ENCODE measurements at places on chromosomes 2 and 18. TPM values are rescaled to one million over a fixed set of nuclear protein-coding genes. Genes with fewer than 3 reads are reported as not detected.
A peak's percentile ranks its signal among the peaks of the same experiment; 100 is the strongest.

Gene VAMP8
- total RNA-seq = 83.2 TPM

- DNase-seq = no peak
These were observed 515.9 kb downstream of the SLC4A3 start for GRCh38 chr2:220143336-220143735.

Gene L3MBTL4
- total RNA-seq = 4.1 TPM

DNA sequence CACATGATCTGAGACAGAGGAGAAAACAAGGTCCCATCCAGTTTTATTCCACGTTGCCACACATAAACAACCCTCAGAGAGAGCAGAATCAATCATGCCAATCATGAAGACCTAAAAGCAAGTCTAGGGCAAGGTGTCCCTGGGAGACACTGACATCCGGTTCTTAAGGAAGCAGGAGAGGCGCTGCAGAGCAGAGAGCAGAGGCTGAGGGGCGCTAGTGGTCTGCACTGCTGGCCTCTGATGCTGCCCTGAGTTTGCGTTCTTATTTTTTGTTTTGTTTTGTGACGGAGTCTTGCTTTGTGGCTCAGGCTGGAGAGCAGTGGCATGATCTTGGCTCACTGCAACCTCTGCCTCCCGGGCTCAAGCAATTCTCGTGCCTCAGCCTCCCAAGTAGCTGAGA, 83.3 kb downstream of the SMIM21 start:
- no peak for DNase-seq

DNA sequence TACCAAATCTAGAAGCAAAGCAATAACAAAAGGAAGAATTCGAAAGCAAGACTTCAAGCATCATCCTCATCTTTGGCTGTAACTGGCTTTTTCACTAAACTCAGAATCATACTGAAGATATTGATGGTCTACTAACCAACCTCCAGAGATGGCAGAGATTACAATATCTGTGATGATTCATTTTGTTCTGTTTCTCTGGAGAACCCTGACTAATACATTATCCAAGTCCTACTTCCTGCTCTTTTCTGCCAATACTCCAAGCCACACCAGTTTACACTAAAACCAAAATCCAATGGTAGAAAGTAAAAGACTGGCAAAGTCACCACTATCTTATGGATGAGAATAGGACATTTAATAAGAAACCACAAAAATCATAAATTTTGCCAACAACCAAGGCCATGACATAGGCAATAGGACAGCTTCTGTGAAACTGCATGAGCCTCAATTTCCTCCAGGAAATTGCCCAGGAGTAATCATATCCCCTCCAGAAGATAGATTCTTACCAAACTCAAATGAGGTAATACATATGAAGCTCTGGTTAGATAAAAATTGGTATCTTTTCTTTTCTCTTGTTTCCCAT, 159.8 kb downstream of the METTL4 start:
- DNase-seq = no peak

DNA sequence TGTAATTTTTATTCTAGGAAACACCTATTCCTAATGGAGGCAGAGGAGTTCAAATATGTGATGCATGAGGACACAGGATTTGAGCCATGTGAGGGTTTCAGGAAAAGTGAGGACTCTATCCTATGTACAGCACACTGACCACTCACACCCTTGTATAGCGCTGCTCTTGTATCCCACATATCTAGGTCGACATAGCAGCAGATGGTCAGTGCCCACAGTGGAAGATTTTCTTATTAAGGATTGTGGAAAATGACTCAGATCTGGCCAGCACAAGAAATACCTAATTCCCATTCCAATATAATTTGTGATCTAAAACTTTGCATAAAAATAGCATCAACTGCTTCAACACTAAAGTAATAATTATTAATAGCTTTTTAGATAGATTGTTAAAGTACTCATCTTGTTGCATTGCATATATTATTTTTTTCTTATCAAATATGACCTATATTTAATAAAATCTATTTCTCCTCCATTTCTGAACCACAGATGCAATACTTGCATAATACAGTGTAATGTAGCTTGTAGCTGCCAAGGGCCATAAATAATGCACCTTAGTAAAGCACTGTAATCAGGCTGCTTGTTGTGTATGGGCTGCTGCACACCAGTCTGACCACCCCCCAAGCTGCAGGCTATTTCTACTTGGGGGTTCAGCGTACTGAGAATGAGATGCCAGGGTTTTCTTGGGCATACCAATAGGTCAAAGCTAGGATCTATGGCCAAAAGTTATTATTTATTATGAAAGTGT, 442.2 kb upstream of the CWC22 start:
- DNase-seq = no peak

DNA sequence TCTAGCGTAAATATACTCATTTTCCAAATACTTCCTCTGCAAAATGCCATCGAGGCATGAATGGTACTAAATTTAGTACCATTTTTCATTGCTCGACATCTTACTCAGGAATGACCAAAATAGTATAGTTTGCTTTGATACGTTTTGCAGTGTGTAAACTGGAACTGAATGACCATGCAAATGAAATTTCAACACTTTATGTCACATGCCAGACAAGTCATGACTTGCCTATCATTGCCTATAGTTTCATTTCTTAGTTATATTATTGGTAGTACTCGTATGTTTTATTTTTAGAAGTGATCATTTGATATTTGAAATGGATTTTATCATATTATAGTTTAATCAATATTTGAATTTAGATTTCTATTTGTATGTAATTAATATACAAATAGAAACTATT, 9.1 kb downstream of the MSTN start:
- no peak for DNase-seq

DNA sequence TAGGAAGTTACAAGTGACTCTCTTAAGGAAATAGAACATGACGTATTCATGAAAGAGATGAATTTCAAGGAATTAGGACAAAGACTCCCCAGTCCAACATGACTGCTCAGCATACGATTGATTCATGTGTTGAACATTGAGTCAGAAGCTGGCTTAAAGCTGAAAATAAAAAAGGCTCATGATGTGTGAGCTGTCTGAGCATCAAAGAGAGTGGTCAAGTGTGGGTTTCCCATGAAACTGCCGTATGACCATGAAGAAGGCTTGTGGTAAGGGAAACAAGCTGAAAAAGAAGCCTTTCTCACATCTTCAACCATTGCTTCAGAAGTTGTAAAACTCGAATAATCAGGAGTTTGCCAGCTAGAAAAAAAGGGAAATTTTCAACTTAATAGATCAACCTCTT, 201.9 kb upstream of the APCDD1 start:
- no peak for DNase-seq

Gene FAM237A
- not detected for total RNA-seq

Gene FOXI3
- not detected for total RNA-seq

GRCh38 chr2:8675543-8675942, 6.3 kb upstream of the ID2 start:
- DNase-seq = no peak

DNA sequence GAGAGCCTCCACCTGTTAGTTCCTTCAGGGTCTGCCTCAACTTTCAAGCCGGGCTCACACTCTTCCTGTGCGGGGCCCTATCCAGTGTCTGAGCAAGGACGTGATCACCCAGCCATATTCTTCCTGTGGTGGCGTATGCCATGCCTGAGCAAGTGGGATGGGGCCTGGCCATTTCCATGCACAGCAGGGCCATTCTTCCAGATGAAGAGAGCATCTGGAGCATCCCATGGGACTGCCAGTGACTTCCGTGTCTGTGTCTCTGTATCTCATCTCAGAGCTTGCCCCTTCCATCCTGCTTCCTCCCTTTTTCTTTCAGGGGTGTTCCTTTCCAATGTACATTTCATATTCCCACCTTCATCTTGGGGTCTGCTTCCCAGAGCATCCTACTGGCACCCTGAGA, 20.2 kb downstream of the SCG2 start:
- no peak for DNase-seq

- peak; percentile 57 for DNase-seq
These were observed 120.9 kb downstream of the CLIP4 start for GRCh38 chr2:29236074-29236473.

DNA sequence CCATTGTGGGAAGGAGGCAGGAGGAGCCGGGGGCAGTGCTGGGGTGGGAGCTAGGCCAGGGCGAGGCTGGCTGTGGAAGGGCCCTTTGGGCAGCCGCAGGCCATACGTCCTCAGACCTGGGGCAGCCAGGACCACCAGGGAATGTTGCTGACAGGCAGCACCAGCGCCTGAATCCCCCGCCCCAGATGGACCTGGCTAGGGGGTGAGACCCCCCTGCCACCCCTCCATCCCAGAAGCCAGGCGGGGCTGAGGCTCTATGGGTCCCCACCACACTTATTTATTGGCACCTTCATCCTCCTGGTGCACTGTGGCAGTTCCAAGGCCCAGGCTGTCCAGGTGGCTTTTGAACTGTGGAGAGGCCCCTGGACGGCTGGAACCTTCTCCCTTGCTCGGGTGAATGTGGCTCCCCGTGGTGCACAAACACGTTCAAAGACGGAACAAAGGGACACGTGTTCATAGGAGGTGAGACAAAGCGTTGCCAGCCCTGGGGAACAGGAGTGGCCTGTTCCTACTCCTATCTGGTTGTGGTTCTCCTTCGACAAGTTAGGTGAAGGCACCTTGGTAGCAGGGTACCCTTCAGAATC, 35.1 kb downstream of the RAMP1 start:
- DNase-seq = no peak

Gene GPR39
- not detected for total RNA-seq

GRCh38 chr2:218067523-218067922, 1.5 kb upstream of the RUFY4 start:
- DNase-seq = no peak

- no peak for DNase-seq
These were observed 83.2 kb downstream of the PPP1R1C start for GRCh38 chr2:182068811-182069210.

GRCh38 chr2:244547-244946, 19.3 kb downstream of the SH3YL1 start:
- no peak for DNase-seq

- DNase-seq = no peak
These were observed 396.8 kb upstream of the SLC14A2 start for GRCh38 chr18:45218436-45218835.

Gene NLRC4
- total RNA-seq = not detected

DNA sequence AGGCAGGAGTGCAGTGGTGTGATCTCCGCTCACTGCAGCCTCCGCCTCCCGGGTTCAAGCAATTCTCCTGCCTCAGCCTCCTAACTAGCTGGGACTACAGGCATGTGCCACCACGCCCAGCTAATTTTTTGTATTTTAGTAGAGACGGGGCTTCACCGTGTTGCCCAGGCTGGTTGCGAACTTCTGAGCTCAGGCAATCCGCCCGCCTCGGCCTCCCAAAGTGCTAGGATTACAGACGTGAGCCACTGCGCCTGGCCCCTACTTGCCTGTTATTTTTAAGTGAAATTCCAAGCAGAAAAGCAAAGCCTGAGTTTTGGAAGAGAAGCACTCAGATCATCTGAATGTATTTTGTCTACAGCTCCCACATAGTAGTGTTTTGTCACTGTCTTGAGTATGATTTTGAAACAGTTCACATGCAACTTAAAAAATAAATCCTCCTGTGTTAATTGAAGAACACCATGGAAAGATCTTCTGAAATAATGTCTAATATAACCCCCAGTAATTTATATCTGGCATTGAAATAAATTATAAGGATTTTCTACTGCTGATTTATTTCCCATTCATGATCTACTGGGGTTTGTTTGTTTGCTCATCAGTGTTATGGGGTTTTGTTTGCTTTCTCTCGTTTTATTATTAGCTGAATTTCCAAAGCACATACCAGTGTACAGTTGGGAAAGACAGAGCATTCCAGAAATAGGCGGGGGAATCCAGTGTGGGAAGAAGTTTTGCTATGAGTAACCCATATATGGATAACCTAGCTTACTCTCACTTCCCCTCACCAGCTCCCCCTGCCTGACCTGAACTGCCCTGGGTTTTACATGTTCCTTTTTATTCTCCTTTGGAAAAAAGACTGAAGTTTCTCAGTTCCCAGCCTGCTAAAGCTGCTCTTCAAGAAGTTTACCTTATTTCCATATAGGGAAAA, 80.1 kb upstream of the MAP3K20 start:
- DNase-seq = no peak

DNA sequence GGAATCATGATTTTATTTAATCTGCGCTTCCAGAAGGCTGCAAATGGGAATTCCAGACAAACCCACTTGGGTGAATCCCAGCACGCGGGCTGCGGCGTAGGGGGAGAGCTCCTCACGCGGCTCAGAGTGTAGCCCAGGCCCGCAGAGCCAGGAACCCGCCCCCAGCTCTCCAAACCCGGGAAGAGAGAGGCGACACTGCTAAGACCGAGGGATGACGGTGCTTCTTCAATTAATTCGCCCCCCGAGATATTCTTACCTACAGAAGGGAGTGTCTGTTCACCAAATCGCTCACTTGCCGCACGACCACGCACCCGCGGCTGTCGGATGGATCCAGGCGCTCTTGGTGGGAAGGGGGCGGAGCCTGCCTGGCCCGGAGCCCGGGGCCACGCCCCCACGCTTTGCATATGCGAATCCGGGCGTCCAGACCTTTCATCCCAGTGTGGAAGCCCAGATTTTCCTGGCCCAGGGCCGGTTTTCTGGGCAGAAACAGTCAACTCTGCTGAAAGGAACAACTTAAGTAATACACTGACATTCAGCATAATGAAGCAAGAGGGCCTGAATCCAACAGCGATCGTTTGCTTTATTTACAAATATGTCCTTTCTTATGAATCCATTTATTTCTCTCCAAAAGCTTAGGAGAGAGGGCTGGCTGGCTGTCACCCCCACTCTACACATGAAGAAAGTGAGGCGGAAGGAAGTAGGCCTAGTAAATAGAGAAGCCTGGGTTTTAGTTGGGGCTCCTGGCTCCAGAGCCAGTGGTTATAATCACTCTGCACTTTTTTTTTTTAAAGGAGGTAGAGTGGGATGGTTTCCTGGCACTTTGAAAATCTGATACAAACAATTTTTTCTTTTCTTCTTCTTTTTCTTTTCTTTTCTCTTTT, at the start of gene SLC19A3:
TSS of gene SLC19A3 (minus strand) at position 342 of the 881 bp plus-strand sequence. CDS start 15,710 bp downstream, outside the sequence.
- no peak for DNase-seq

GRCh38 chr2:157032017-157032416, 225.5 kb upstream of the GALNT5 start:
- DNase-seq = no peak

DNA sequence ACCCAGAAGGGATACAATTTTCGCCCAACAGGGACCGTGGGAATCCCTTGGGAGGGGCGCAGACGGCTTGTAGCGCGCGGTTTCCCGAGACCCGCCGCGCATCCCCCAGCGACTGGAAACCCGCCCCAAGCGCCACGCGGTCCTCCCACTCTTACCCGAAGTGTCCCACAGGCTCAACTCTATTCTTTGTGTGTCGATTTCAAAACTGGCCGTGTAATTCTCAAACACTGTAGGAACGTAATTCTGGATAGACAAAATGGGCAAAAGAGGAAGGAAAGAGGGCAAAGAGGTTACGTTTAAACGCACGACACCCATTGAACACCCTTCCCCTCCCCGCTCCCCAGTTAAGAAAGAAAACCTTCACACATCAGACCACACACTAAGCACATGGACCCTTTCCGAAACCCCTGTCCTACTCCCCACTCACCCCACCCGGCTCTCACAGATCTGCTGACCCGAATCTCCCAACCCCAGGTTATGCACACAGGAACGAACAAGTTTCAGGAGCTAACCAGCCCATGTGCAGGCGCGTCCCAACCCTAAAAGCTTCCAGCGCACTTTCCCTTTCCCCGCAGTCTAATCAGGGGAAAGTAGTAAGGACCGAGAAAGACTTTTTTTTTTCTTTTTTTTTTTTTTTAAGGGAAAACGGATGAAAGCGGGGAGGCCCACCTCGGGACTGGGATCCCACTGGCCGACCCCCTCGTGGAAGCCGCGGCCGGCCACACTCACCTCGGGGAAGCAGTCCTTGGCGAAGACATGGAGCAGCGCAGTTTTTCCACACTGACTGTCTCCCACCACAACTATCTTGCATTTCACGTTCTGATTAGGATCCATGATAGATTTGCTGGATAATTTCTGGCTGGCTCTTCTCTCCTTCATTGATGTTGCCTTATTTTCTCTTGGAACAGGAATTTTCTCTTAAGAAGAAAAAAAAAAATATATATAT, 655 bp downstream of the RND3 start:
- no peak for DNase-seq

GRCh38 chr2:151053661-151053990, 208.0 kb downstream of the RBM43 start:
- no peak for DNase-seq
